M059J (cell line): ENCODE measurements at places on chromosomes 2 and 18.
A peak's percentile ranks its signal among the peaks of the same experiment; 100 is the strongest.

GRCh38 chr2:21754164-21754788, 630.5 kb downstream of the TDRD15 start:
- DNase-seq: peak; percentile 12

GRCh38 chr2:150812664-150813367, 325.3 kb upstream of the RND3 start:
- DNase-seq: no peak

GRCh38 chr2:117785740-117786139, 28.8 kb upstream of the DDX18 start:
- peak; percentile 42 for DNase-seq

GRCh38 chr2:237143118-237143517, 57.4 kb downstream of the COPS8 start:
- no peak for DNase-seq

DNA sequence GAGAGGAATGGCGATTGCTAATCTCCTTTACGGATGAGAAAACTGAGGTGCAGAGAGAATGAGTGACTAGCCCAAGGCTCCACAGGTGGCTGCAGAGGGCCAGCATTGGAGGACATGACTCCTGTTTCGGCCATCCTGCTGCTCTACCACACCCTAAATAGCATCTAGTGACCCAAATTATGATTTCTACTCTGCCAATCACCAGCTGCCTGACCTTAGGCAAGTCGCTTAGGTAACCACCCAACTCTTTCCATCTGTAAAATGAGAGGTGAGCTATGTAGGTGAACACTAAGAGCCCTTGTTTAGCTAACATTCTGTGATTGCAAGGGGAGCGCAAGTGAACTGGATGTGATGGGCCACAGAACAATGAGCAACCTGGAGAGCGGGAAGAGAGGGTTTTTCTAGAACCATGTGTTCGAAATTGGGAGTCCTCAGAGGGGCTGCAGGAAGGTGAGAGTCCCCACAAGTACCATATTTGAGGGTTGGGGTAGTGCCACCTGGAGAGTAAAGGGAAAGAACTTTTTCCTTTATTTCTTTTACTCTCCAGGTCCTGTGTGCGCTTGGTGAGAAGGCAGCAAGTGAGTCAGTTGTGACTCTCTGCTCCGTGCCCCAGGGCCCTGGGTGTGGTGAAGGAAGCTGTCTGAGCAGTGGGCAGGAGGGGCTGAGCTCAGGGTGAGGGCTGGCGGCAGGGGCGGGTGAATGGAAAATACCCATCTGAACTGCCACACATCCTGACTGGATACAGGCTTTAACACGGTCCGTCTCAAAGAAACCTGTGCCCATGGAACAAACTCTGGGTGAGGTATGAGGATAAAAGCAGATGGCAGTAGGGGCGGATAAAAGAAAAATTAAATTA, 2.4 kb downstream of the CYP27C1 start:
- peak; percentile 94 for DNase-seq

GRCh38 chr2:109128048-109128615, 873 bp upstream of the SH3RF3 start:
- DNase-seq: peak; percentile 72

DNA sequence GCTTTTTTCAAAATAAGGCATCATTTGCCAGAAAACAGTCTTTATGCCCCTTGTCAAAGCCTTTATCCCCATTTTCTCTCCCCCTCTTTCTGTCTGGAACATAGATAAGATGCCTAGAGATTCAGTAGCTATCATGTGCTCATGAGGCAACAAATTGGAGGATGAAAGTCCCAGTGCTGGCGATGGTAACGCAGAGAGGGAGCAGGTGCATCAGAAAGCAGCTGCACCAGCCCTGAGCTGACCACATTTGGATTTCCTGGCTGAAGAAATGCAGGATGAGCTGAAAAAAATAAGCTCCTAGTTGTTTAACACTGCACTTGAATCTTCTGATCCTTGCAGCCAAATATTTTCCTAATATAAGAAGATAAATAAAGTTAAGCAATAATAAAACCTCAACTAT, 48.0 kb downstream of the LOXHD1 start:
- DNase-seq: no peak

DNA sequence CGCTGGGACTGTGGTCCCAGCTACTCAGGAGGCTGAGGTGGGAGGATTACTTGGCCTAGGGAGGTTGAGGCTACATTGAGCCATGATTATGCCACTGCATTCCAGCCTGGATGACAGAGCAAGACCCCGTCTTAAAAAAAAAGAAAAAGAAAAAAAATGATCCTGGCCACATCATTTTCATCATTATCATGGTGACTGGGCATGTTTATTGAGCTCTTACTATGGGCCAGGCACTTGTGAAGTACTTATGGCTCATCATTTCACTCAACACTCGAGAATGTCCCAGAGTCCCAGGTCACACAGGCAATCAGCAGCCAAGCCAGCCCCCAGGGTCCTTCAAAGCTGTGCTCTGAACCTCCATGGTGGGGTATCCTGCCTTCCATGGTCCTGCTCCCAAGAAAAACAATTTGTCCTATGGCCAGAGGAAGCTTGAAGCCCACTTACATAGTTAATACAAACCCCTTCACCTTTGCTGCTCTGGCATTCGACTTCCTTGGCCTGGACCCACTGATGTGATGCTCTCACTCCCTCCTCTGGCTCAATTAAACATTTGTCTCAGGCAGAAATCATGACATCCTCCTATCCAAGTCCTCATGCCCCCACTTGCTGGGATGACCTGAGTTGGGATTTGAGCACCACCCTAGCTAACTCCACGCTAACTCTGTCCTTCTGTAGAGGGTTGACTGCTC, 3.8 kb upstream of the CNNM4 start:
- DNase-seq: peak; percentile 15

DNA sequence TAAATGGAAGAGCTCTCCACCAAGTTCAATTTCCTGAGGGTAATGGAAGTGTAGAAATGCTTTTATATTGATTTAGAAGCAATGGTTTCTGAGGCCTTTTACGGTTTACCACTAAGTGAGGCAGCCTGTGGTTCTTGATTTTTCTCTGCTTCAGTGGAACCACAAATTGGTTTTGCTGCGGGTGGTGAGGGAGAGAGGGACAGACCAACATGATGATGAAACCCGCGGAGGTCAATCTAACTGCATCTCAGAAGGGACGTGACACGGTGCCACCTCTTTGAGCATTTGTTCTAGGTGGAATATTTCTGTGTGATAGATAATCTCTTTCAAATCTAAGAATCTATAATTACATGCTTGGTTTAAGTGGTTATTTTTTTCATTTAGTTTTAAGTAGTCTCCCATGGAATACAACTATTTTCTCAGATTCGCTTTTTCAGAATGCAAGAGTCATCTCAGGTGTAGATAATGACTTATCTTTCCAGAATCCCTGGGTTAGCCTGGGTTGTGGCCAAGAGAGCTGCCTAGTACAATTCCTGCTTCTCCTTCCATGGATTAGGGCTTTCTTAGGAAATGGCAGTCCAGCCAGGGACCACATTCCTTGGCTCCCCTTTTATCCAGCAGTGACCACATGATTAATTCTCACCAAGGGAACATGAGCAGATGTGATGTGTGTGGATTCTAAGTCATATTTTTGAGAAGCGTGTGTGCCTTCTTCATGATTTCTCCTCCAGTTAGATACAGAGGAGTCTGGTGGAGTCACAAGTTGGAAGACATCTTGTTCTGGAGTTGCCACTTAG, 52.5 kb downstream of the KCNE4 start:
- DNase-seq: peak; percentile 29

DNA sequence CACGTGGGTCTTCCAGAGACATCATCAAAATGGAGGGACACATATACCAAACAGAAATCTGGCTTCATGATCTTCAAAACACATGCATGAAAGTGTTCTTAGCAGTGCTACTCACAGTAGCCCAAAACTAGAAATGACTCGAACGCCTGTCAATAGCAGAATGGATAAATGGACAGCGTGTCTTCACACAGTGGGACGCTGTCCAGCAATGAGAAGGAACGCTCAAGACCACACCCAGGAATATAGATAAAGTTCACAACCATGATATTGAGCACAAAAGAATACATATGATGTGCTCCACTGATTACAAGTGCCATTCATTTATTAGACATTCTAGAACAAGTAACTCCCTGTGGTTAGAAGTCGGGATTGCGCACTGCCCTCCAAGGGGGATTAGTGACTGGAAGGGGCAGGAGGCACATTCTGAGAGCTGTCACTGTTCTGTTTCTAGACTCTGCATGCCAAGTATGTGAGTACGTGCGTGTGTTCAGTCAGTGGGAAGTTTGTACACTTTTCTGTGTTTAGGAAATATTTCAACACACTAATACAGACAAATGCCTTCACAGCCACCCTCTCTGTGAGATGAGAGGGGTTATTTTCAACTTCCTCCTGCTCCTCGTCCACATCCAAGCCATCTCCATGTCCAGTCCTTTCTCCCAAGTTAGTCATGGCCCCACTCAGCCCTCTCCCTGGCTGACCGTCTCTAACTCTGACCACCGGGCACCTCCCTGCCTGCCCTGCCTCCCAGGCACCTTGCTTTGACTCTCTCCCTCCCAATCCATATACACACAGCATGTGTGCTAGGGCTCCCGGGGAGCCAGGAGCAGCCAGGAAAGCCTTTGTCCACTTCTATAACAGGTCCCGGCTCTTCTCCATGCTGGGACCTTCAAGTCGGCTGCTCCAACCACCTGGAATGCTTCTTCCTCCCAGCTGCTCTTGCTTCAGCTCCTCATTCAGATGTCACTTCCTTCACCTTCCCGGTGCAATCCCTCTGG, 26.9 kb upstream of the TNS1 start:
- no peak for DNase-seq

DNA sequence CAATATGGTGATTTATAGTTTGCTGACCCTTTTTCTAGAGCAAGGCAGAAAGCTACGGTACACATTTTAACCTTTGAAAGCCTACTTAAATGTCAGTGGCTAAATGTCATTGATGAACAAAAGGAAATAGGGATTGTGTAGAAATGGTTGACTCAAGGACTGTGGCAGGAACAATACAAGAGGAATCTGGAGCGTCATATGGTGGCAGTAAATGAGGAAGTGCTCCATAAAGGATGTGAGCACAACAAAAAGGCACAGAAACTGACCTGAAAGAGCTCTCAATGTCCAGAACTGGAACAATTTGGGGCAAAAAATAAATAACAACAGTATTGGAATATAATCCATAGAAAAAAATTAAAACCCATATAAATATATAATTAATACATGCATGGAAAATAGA, 443.9 kb upstream of the VRK2 start:
- DNase-seq: no peak

DNA sequence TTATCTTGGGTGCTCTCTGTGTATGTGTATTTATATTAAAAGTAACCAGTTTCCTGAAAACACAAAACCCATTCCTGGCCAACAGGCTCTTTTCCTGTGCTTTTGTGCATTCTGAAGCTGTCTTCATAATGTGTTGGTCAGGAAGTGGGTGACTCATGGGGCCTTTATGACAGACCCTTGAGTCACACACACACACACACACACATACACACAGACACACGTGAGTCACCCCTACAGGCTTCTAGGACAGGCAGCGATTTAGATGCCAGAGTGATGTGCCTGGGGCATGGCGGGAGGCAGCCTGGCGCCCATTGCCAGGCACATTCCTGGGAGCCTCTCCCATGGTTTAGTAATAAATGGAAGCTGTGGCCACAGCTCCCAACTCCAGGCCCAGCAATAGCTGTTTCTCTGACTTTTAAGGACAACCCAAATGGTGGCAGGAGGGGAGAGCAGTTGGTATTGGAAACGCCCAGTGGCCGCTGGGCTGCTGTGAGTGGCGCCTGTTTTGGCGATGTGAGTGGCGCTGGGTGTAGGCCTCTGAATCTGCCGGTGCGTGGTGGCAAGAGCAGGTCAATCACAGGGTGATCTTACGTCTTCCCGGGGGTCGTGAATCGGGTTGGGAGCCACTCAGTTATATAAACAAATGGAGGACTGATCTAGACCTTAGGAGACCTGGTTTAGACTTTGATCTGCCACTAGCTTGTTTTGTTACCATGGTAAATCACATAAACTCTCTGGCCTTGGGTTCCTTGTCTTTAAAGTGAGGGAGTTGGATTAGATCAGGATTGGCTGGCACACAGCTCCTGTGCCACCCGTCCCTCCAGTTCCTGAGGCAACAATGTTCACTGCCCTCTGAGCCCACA, 150.7 kb upstream of the DLX2 start:
- DNase-seq: peak; percentile 100

GRCh38 chr2:38187541-38188011, 111.6 kb upstream of the CYP1B1 start:
- DNase-seq: peak; percentile 68

- peak; percentile 73 for DNase-seq
These were observed 22.6 kb downstream of the MAIP1 start for GRCh38 chr2:199977984-199978415.

DNA sequence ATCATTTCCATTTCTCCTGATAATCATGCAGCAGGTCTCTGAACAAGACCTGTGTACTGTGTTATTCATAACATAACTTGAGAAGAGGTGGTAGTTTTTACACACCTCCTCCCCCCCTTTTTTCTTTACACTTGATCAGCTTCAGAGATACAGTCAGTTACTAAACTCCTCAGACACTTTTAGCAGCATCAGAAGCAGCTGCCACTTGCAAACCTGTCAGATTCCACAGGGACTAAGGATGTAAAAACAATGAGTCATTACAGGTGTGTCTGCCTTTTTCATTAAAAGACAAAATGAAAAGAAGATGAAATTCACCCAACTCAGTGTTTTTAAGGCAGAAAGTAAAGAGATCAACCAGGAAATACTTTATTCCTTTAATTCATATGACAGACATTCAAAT, 254.0 kb downstream of the NRXN1 start:
- DNase-seq: no peak

GRCh38 chr2:23685181-23685580, 241.7 kb downstream of the ATAD2B start:
- no peak for DNase-seq

DNA sequence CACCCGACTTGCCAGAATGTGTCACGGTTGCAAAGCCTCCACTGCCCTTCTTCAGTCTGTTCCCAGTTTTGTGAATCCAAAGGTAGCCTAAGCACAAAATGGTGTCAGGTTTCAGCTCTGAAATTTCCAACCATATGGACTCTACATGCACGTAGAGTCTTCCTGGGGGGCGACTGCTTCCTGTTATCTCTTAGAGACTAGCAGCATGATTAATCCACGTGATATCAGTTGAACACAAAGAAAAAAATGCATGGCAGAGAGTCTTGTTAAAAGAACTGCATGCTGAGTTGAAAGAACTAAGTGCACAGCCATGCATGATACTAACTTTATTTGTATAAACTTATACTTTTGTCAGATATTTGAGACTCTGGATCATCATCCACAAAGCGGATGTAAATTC, 404.4 kb downstream of the SOCS6 start:
- DNase-seq: no peak

GRCh38 chr2:94774851-94775250, 96.4 kb upstream of the TEKT4 start:
- no peak for DNase-seq

DNA sequence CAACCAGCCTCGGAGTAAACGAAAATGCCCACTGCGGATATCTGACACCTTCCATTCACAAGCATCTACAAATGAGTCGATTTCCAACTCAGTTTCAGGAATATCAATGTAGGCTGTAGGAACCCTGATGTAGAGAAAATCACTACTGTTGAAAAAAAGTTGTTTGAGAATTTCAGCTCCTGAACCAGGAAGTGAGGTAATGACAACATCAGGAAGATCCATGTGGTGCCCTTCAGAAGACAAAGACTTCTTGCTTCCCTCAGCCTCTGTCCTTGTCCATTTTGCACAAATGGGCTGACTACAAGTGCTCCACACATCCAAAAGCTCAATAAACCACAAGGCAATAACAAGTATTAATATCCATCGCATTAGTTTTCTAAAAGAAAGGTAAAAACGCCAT, 4.7 kb downstream of the DSEL start:
- DNase-seq: no peak
